ENCODE measurements at places on chromosomes 1 and 21.

DNA sequence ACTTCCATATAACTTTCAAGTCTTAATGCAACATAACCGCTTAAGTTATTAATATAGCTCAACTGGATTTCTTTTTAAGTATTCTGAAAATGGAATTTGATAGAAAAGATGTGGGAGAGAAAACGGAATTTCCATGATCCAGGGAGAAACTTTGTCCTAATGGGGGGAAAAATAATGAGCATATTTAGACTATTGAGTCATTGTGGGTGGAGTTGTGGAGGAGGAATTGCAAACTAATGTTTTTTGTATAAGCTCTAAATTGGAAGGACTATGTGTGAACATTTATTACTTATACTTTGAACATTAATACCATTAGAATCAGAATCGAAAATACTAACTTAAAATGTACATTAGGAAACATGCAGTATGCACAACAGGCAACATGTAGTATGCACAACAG is 159.9 kb upstream of the NEGR1 start:
- no peak for DNase-seq

DNA sequence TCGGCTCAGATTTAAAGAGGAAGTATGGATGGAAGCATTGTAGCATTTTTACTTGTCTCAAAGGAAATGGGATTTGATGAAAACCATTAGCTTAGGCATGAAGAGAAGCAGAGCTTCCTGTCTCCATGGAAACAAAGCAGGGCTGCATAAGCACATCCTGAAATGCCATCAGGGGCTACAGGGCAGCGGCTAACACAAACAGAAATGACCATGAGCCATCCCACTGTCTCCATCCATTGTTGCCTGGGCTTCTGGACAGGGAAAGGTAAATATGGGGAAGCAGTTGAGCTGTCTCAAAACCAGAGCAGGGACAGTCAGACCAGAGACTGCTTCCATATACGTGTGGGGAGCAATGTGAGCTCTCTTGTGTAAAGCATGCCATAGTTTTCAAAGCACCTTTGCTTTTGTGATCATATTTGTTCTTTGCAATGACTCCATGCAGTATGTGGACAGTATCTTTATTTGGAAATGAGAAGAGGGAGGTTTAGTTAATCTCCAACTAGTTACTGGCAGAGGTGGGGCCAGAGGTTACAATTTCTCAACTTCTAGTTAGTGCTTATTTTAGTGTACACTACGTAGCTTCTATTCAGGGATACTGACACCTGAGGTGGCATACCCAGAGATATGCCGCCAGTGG is 176.1 kb downstream of the CACNA1E start:
- no peak for DNase-seq

DNA sequence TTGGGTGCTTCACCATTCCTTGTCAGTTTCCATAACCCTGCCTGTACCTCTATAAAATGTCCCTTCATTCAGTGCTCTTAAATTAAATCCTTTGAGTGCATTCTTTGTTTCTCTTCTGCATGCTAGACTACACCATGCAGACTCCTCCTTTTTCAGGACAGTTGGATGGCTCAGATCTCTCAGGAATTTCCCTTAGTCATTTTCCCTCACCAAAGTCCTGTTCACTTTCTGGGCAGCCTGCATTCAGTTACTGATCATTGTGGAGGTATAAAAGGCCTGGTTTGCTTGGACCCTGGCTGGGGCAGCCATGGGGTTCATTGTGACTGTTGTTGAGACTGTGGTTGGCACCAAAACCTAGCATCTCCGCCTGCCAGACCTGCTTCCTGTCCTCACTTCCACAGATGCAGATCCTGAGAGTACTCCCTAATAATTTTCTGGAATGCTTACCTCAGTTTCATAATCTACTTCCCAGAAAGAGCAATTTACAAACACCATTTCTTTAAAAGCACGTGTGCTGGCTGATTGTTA is 88.4 kb downstream of the PDE4B start:
- DNase-seq = no peak

GRCh38 chr21:28272272-28272992 is 720.2 kb downstream of the LTN1 start:
- no peak for DNase-seq

- no peak for DNase-seq
Observed at GRCh38 chr1:231753313-231753712, 126.7 kb downstream of the DISC1 start.

DNA sequence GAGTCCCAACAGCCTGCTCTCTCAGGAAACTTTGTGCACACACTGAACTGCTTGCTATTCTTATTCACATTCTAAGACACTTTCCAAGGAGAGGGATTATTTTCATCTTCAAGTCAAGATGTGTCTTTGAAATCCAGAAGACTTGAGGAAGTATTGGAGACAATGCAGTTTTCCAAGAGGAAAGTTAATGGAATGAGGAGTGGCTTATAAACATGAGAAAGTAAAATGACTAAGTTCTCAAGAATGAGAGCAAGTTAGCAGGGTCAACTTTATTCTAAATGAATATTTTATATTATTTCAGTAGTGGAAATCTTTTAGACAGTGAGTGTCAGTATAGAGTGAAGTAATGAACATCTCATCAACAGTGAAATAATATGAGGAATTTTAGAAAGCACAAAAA is 1239.3 kb downstream of the MRPL39 start:
- DNase-seq = no peak

GRCh38 chr1:205512059-205513045 is 7.9 kb downstream of the CDK18 start:
- DNase-seq = no peak

DNA sequence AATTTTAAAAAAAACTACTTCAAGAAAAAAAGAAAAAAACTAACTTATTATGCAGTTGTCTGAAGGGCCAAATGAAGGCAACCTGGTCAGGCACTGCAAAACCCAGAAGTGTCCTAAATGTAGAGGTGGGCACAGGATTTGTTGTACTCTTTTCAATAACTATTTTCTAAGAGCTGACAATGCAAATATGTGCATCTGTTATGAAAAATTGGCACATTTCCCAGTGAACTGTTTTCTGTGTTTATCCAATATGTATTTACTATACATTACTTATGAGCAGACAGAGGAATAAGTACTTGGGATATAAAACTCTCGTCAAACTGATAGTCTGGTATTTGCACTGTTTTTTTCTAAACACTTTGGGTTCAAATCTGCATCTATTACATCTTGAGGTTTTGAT is 188.0 kb upstream of the C21orf91 start:
- no peak for DNase-seq

DNA sequence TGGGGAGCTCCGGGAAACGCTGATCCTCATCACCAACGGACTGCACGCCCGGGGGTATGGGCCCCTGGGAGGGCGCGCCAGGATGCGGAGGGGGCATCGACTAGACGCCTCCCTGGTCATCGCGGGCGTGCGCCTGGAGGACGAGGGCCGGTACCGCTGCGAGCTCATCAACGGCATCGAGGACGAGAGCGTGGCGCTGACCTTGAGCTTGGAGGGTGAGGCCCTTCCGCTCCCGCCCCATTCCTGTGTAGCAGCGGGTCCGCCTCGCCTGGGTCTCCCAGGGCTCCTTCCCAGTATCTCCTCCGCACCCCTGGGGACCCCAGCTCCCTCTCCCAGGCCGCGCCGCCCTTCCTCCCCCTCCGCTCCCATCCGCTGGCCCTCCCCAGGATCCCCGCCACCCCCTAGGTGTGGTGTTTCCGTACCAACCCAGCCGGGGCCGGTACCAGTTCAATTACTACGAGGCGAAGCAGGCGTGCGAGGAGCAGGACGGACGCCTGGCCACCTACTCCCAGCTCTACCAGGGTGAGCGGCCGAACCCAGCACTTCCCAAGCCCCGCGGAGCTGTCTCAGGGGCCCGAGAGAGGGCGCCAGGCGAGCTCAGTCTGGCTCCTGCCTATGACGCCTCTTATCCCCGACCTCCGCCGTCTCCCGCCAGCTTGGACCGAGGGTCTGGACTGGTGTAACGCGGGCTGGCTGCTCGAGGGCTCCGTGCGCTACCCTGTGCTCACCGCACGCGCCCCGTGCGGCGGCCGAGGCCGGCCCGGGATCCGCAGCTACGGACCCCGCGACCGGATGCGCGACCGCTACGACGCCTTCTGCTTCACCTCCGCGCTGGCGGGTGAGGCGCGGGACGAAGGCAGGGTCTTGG is 5.0 kb downstream of the HAPLN2 start:
- no peak for DNase-seq

DNA sequence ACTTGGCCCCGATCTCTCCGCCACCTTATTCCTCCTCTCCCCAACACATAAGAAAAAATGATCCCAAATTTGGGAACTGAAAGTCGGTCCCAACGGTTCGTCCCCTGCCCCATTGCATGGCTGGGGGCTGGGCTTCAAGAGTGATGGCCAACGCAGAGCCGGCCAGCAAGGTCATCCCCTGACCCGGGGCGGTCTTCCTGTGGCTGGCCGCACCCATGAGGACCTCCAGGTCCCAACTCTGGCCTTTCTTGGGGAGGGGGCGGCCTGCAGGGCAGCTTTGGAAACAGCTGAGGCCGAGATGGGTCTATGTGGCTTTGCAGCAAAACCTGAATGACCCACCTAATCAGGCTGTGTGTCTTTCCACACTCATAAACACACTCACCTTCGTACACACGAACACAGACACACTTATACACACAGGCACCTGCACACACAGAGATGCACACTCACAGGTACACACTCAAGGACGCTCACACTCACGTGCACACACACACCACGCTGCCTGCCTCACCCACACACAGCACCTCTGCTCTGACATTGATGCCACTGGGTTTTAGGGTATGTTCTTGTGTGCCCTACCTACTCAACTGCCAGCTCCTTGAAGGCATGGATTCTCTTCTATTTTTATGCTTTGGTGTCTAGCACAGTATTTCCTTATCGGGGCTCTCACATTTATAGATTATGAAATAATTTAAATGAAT is 562 bp downstream of the DYNLT5 start:
- no peak for DNase-seq
